T47D (cell line): ENCODE measurements at places on chromosomes 5 and 9.
A peak's percentile ranks its signal among the peaks of the same experiment; 100 is the strongest.

GRCh38 chr9:30172206-30172605 lies 2212.2 kb upstream of the ACO1 start:
- no peak for DNase-seq

- DNase-seq, result no peak
These were observed 78.6 kb downstream of the CFAP77 start for GRCh38 chr9:132488626-132489025.

DNA sequence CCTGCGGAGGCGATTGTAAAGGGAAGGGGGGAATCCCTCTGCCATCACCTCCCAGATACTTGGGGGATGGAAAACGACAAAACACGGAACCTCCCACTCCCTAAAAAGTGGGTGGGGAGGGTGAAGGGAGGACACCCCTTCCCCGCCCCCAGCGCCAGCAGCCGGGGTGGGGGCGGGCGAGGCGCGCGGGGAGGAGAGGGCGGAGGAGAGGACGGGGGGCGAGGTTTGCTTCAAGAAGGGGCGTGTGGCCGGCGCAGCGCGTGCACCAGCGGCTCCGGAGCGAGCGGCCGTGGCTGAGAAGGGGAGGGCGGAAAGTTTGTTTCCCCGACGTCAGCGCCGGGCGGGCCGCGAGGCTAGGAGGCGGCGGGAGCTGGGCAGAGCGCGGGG lies at the start of gene PRRX2:
PRRX2 (plus strand) TSS at position 259 of the 387 bp plus-strand sequence. CDS start 221 bp downstream, outside the sequence.
- DNase-seq, result peak; percentile 43

DNA sequence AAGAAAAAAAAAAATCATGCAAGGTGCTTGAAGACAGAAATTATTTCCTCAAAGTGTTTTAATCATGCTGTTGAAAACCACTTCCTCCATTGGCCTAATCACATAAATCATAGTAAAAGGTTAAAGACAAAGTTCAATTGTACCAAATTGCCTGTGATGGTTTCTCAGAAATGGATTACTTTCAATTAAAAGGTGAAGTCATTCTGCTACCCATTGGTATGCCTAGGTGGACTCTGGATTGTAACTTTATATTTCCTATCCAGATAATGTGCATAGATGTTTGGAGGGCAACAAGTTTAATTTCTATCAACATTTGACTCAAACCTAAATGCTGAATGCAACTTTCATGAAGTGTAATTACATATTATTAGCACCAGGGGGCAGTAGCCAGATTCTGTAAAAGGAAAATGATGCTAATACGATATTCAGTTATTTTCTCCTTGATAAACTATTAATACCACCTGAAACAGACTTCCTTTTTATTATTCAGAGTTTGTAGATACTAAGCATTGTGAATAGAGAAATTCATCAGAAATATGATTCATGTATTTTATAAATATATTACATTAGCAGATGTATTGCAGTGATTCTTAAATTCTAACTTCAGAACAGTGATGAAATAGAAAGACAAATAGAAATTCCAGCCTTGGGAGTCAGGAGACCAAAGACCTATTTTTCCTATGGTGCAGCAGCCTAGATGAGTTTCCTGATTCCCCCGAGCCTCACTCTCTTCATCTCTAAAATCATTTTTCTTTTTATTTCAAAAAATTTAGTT lies 148.2 kb downstream of the CAAP1 start:
- no peak for DNase-seq

GRCh38 chr9:19379697-19380046 lies 364 bp downstream of the RPS6 start:
- DNase-seq, result no peak
